ENCODE measurements at places on chromosomes 5 and 9.

GRCh38 chr9:6006749-6007057, 8.7 kb downstream of the RANBP6 start:
- DNase-seq = no peak

- peak; percentile 72 for DNase-seq
Observed at GRCh38 chr9:63859475-63860215, 1425.4 kb downstream of the FOXD4L5 start.

GRCh38 chr5:107134931-107135330, 535.8 kb downstream of the EFNA5 start:
- no peak for DNase-seq

GRCh38 chr5:147835386-147835798, 3.9 kb upstream of the SPINK1 start:
- DNase-seq = no peak

DNA sequence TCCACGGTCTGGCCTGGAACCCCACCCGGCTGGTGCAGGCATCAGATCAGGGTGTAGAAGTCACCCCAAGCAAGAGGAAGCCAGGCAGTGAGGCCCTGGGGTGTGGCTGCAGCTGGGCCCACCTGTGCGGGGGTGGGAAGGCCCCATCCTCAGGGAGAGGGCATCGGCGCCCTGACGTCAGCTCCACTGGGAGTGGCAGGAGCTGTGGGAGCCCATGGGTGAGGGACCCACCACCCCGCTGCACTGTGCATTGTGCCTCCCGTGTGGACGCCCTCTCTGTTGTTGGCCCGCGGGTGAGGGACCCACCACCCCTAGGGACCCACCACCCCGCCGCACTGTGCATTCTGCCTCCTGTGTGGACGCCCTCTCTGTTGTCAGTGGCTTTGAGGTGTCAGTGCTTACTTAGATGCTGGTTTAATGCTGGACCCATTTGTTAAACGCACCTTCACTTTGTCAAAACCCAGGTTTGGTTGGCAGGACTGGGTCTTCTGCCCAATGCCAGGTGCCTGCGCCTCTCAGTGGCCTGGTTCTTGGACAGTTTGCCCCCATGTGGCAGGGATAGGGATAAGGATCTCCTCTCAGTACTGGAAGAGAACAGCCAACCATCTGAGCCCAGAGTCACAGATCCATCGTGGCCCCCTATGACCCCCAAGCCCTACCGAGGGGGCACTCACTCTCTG, 6.9 kb upstream of the EXOC3 start:
- no peak for DNase-seq

GRCh38 chr9:101387871-101388506, 3.2 kb upstream of the BAAT start:
- peak; percentile 49 for DNase-seq

- DNase-seq = peak; percentile 26
Observed at GRCh38 chr5:54309691-54310432, 511 bp downstream of the ARL15 start.

GRCh38 chr9:30197954-30198353, 2186.5 kb upstream of the ACO1 start:
- DNase-seq = peak; percentile 3

GRCh38 chr9:114390952-114391351, 3.2 kb upstream of the AKNA start:
- no peak for DNase-seq

DNA sequence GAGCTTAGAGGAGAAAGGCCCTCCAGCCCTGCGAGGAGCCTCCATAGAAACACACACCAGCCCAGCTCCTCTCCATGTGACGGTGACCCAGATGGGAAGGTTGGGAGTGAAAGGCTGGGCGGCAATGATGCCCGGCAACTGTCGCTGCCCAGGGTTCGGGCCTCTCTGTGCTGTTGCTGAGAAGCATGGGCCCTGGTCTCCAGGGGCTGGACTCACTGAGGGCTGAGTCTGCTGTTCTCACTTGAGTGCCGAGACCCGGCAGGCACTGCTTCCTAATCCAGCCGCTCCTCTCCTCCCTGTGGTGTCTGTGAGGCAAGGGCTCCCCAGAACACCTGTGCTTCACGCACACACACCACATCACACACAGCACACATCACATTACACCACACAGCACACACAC, 493.6 kb downstream of the GADD45G start:
- no peak for DNase-seq

DNA sequence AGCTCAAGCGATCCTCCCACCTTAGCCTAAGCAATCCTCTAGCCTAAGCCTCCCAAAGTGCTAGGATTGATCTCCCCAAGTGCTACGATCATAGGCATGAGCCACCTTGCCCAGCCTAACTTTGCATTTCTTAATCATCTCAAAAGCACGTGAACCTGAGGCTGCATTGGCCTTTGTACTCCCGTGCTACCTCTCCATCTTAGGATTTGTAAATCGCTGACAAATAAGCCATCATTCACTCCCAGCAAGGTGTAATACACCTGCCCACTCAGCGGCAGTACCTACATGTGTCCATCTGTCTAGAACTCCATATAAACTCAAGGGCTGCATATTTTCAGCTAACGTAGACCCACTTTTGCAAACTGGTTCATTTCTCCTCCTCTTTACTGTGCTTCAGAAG, 2.8 kb downstream of the ANKH start:
- no peak for DNase-seq

- no peak for DNase-seq
Observed at GRCh38 chr9:89874351-89875321, 269.8 kb downstream of the GADD45G start.

- no peak for DNase-seq
Observed at GRCh38 chr5:124806373-124807077, 60.1 kb upstream of the ZNF608 start.

DNA sequence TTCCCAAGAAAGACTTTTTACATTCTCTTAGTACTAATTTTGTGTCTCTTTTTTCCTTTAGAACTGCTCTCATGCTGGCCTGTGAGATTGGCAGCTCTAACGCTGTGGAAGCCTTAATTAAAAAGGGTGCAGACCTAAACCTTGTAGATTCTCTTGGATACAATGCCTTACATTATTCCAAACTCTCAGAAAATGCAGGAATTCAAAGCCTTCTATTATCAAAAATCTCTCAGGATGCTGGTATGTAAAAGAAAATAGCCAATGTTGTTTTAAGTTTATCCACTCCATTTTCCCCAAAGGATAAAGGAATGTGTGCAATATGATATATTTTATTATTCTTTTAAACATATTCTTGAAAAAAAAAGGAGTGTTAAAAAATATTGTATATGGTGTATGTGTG, 27.3 kb upstream of the TTC23L start:
- no peak for DNase-seq

- DNase-seq = no peak
Observed at GRCh38 chr9:69346596-69347390, 21.8 kb downstream of the ENTREP1 start.

- no peak for DNase-seq
Observed at GRCh38 chr9:112380102-112380824, at the start of gene HSDL2. TSS of gene HSDL2 (plus strand) at chr9:112380108. CDS start at chr9:112380164, 56 bp downstream.

GRCh38 chr5:38396766-38397165, 138.4 kb downstream of the EGFLAM start:
- DNase-seq = no peak

GRCh38 chr5:144151026-144151425, 19.4 kb downstream of the YIPF5 start:
- DNase-seq = no peak

- DNase-seq = no peak
Observed at GRCh38 chr5:145462525-145462924, 372.6 kb downstream of the PRELID2 start.

DNA sequence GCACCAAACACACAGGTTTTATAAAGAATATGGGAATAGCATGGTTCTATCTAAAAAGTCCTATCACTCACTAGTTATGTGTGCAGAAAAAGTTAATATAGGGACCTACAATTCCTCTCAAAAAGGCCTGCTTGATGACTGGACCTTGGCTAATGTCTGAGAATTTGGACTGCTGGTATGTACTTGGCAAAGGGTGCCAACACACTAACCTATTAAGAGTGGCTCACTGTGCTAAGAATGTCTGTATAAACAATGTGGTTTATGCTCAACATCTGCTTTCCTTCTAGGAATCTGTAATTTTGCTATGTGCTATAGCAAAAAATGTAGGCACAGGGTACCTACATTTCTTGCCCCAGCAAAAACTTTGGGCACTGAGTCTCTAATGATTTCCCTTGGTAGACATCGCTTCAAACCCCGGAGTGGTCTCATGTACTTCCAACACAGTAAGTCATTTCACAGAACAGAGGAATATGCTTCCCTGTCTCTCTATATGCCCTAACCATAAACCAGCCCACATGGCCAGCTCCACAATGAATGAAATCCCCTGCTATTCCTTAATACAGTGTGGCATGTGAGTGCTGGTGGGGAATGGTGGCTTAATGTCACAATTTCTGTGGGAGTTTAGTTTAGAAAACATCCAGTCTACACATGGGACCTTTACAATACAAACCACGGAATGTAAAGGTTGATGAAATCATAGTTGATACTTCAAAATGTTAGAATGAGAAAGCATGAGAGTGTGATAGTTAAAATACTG, 101.7 kb downstream of the UBAP2 start:
- DNase-seq = no peak

- DNase-seq = no peak
Observed at GRCh38 chr9:96559339-96559943, 60.2 kb downstream of the CDC14B start.

DNA sequence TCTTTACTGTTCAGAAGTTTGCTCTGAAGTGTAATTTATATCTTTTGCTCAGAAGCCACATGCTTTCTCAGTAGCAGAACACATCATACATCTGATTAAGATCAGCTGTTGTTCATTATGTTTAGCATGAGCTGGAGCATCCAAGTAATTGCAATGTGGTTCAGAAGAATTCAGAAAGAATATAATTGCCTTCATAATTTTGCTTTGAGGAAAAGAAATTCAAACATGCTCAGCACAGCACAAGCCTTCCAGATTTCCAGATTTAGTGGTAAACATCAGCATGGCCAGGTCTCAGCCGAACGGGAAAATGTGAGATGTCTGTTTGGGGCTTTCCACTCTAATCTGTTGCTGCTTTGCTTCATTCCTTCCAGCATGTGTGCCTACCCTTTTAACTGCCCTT, 65.9 kb downstream of the ITGA1 start:
- DNase-seq = no peak

DNA sequence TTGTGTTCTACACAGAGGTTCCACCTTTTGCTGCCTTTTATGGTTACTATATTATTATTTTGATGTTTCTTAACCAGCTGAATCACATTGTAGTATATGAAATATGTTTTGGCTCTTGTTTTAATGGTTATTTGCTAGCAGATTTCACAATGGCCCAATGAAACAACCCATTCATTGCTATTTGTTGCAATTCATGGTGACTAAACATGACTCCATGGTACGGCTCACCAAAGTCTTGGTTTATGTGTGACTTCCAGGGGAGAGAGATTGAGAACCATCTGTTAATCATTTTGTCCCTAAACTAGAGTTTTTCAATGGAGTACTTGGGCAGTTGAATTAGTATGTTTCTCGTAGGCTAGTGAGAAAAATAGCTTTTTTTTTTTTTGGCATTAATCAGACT, 108.4 kb downstream of the GHR start:
- DNase-seq = no peak

GRCh38 chr9:115012486-115012885, 82.1 kb upstream of the TNFSF8 start:
- DNase-seq = no peak

GRCh38 chr9:81686614-81687520, 2.5 kb downstream of the TLE1 start:
- DNase-seq = peak; percentile 16

DNA sequence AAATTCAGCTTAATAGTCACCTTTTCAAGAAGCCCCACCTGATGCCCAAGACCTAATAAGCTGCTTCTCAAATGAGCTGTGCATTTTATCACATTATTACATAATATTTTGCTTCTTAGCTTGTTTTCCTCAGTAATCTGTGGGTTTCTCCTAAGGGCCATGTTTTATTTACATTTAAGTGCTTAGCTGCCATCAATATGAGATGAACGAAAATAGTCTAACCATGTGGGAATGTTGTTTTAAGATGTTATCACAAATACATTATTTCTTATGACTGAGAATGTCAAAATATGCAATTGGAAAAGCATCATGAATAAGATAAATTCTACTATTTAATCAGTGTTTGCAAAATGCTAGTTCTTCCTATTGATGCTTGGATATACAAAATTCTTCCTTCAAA, 10.1 kb downstream of the ARRDC3 start:
- DNase-seq = no peak

- DNase-seq = no peak
Observed at GRCh38 chr5:137491121-137491520, 8.0 kb downstream of the SPOCK1 start.

- DNase-seq = no peak
Observed at GRCh38 chr5:117494188-117494587, 919.6 kb upstream of the SEMA6A start.

DNA sequence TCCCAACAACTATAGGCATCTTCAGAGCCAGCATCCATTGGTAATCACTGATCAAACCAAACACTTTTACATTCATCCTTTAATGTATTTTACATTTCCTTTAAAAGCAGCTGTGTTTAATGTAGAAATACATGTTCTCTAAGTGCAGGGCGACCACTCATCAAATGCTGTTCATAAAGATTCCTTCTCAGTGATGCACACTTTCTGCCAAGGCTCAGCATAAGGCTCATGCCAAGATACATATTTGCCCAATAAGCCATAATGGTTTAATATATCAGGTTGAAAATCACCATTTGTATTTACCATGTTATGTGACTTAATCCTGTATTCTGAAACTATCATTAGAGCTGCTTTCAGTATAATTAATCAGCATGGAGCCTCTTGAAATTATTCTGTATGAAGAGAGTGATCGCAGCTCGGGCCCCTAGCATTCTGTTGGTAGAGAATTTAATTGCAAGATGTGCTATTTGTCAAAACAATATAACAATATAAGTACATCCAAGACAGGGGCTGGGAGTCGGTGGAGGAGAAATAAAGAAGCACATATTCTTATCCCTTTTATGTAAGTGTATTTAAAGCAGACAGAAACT, 267.5 kb downstream of the EBF1 start:
- no peak for DNase-seq

DNA sequence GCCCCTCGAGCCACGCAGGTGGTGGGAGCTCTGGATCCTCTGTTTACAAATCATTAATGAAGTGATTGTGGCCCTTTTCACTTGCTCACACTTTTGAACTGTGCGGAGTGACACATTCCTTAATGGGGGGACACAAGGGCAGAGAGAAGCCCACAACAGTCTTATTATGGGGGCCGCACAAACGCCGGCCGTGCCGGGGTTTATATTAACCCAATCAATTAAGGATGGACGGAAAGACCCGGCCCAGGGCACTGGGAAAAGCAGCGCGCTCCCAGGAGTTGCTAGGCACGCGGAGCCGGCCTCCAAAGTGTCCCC, 634.8 kb downstream of the IRX1 start:
- DNase-seq = no peak

GRCh38 chr5:152556784-152557183, 151.7 kb upstream of the NMUR2 start:
- DNase-seq = no peak

- no peak for DNase-seq
Observed at GRCh38 chr9:94782355-94783101, 56.0 kb downstream of the AOPEP start.

All from CD4-positive, alpha-beta T cell treated with Interleukin-21 for 1 hour (primary cell).